ENCODE measurements at places on chromosomes 16 and 17.

DNA sequence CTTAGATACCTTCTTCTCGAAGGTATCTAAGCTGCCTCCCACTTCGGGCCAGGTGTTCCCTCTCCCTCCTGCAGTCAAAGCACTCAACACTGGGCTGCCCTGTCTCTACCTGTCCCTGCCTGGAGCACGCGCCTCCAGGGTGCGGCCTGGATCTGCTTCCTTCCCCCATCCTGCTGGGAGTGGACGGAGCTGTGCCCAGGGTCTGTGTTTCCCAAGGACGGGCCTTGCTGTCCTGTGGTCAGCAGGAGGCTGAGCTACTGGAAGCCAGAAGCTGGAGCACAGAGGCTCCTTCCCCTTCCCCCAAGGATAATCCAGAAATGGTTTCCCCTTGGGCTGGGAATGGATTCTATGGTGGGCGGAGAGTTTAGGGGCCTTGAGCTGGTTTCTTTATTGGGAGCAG is 16.7 kb downstream of the LLGL2 start:
- DNase-seq = no peak

- DNase-seq = no peak
Observed at GRCh38 chr16:12881740-12882139, 19.7 kb upstream of the SHISA9 start.

GRCh38 chr17:7436556-7437368 is 1.5 kb downstream of the TMEM102 start:
- peak; percentile 92 for DNase-seq

DNA sequence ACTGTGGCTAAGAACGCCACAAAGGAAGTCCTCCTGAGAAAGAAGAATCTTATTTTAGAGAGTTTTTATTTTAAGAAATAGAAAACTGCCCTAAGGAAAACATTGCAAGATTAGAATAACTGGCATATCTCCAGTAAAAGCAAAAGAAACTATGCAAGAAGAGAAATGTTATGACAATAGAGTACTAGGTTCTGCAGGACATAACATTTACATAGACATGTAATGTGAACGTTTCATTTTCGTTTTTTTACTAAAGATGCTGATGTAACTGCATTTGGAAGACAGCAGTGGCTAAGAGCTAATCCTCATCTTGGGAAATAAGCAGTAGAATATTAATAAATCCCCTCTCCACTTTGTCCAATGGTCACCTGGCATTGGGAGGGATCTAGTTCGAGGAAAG is 7.8 kb upstream of the ASGR2 start:
- DNase-seq = no peak

- no peak for DNase-seq
Observed at GRCh38 chr17:54899201-54899600, 1.5 kb upstream of the TOM1L1 start.

- DNase-seq = no peak
Observed at GRCh38 chr17:76120658-76121008, 17.0 kb upstream of the EXOC7 start.

DNA sequence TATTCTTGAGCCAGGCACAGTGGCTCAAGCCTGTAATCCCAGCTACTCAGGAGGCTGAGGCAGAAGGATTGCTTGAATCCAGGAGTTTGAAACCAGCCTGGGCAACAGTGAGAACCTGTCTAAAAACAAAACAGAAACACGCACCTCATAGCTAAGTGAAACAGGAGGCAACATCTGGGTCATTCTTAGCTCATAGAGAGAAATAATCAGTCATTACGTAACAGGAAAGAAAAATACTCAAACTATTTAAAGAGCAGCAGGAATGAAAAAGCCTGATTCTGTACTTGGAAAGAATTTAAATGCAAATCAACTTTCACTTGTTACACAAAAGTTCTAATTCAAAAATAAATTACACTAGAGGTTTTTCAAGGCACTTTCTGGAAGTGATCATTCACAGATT is 17.2 kb downstream of the CHCT1 start:
- DNase-seq = no peak

DNA sequence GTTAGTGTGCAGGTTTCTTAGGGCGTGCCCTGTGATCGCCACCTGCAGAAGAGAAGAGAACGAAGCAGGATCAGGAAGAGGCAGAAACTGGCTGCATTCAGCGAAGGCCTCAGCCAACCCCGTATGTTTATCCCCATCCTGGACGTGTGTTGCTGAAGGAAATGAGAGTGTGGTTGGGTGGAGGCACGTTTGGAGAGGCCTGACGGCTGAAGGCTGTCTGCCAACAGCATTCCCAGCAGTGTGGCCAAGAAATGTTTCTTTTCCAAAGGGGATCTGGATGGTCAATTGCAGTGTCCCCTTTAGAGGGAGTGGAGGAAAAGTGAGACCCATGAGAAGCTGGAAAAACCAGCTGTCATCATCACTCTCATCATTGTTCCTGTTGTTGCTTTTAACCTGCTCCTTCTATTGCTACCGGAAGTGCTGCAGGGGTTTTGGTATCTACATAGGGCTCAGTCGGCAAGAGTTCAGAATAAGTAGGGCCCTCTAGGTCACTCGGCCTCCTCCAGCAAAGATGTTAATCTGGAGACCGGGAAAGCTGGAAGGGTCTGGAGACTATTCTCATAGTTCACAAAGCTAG is 46.5 kb upstream of the SLC47A1 start:
- no peak for DNase-seq

Data from NCI-H1930 (cell line).